ENCODE measurements at places on chromosomes 2 and 18.

- no peak for DNase-seq
Measured at GRCh38 chr2:138730497-138731030, 49.6 kb downstream of the NXPH2 start.

GRCh38 chr2:88865801-88866371 lies 174.4 kb downstream of the RPIA start:
- DNase-seq, result no peak

DNA sequence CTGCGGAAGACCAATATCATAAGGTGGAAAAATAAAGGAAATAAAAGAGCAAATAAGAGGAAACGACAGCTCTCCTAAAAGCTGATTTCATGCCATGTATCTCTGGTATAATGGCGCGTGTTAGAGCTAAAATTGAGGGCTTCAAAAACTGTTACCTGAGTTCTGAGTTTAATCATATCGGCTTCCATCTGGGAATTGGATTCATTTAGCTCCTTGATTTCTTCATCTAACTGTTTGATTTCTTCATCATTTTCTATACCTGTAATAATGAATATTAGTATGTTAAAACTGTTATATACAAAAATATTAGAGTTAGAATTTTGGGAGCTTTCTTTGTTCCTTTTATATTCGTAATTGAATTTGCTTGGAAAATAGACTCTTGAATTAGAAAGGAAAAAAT lies 57.2 kb upstream of the PXDN start:
- DNase-seq, result no peak

DNA sequence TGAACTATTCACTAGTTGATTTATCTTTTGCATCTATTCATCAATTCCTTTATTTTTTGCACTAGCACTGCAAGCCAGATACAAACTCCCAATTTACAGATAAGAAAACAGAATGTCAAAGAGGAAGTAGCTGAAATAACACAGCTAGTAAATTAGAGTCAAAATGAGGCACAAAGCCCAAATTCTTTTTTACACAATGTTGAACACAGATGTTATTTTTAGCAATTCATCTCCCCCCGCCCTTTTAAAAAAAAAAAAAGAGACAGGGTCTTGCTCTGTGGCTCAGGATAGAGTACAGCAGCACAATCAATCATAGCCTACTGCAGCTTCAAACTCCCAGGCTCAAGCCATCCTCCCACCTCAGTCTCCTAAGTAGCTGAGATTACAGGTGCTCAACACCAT lies 127.8 kb downstream of the CCBE1 start:
- DNase-seq, result no peak

DNA sequence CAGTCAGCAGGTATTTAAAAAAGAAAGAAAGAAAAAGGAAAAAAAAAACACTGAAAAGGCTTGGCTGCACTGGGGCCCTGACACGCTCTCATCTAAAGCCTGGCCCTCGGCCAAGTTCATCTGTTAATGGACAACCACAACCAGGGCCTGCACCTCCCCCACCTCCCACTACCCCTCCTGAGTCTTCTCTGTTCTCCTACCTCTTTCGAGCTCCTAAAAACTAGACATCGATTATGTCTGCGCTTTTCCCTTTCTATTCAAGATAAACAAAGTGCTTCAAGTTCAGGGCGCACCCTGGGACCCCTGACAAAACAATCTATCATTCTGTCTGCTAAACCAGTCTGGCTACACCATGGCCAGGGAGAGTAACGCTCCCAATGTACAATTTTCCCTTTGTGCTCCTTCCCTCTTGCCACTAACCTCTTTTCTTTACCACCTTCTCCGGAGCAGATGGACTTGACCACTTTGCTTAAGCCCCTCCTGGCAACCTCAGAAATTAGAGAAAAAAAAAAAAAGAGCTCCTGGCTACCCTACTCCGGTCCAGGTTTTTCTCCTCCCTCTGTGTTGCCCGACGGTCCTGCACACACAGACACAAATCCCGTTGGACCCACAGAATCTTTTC lies 22.7 kb downstream of the BCL11A start:
- no peak for DNase-seq

- no peak for DNase-seq
Measured at GRCh38 chr2:218345491-218346236, 11.0 kb upstream of the CATIP start.

GRCh38 chr2:8465560-8465959 lies 216.3 kb upstream of the ID2 start:
- DNase-seq, result no peak

DNA sequence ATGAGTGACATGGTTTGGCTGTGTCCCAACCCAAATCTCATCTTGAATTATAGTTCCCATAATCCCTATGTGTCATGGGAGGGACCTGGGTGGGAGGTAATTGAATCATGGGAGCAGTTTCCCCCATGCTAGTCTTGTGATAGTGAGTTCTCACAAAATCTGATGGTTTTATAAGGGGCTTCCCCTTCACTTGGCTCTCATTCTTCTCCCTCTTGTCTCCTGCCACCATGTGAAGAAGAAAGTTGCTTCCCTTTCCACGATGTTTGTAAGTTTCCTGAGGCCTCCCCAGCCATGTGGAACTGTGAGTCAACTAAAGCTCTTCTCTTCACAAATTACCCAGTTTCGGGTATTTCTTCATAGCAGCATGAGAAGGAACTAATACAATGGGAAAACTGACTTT lies 14.0 kb downstream of the DNAH7 start:
- no peak for DNase-seq

- DNase-seq, result no peak
Measured at GRCh38 chr18:29979881-29980280, 1062.7 kb downstream of the DSC3 start.

DNA sequence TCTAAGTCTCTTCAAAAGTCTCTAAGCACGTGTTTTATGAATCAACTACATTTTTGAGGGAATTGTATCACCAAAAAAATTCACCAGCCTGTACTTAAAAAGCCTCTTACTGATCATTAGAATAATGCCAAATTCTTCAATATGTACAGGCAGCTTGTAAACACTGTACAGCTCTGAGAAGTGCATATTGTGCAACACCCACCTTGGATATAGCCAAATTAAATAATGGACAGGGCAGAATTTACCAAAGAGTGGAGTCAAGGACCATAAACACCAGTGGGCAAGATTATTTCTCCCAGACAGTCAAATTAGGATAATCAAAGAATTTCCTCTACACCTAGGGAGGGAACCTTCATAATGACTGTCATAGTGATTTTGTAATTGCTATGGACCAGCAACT lies 338.2 kb downstream of the NR4A2 start:
- no peak for DNase-seq

GRCh38 chr2:98212092-98213000 lies 125.4 kb downstream of the VWA3B start:
- no peak for DNase-seq

DNA sequence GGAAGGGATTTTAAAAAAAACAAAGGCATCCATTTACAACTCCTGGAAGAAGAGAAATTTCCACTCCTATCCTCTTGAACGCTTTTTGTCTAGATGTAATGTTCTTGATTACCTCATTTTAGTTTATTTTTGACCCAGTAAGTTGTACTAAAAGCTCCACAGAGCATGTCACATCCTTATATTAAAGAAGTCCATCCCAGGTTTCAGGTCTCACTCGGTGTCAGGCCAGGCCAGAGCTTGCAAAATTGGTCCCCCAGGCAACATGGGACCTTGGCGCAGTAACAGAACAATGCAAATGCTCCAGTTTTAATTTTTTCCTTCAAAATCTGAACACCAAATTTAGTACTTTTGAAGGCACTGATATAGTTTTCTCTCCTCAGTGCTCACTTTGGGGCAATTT lies 218.4 kb upstream of the REV1 start:
- DNase-seq, result no peak

DNA sequence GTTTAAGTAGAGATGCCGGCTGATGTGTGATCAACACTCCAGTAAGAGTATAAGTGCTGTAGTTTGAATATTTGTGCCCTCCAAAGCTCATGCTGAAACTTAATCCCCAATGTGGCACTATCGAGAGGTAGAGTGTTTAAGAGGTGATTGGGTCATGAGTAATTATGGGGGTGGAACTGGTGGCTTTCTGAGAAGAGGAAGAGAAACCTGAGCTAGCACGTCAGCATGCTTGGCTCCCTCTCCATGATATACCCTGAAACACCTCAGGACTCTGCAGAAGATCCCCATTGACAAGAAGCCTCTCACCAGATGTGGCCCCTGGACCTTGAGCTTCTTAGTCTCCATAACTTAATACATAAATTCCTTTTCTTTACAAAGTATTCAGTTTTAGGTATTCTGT lies 584.8 kb downstream of the TSN start:
- no peak for DNase-seq

- no peak for DNase-seq
Measured at GRCh38 chr2:88845772-88846661, 154.5 kb downstream of the RPIA start.

DNA sequence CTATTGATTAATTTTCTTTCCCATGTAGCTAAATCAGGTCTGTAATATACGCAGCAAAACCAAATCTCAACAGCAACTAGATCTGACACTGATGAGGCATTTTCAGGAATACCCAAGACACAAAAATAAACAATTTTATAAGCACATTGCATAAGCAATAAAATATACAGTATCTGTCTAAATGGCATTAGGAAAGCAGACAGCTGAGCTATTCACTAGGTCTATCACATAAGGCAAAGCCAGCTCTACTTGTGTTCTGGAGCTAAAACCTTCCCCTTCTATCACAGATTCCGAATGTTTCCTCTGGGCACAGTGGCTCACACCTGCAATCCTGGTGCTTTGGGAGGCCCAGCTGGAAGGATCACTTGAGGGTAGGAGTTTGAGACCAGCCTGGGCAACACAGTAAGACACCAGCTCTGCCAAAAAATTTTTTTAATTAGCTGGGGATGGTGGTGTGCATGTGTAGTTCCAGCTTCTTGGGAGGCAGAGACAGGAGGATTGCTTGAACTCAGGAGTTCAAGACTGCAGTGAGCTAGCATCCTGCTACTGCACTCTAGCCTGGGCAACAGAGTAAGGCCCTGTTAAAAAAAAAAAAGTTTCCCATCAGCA lies 21.1 kb downstream of the PTPN2 start:
- no peak for DNase-seq

GRCh38 chr18:3400567-3401296 lies 49.2 kb upstream of the TGIF1 start:
- no peak for DNase-seq

- DNase-seq, result peak; percentile 20
Measured at GRCh38 chr2:70828914-70829824, 6.4 kb downstream of the CD207 start.

DNA sequence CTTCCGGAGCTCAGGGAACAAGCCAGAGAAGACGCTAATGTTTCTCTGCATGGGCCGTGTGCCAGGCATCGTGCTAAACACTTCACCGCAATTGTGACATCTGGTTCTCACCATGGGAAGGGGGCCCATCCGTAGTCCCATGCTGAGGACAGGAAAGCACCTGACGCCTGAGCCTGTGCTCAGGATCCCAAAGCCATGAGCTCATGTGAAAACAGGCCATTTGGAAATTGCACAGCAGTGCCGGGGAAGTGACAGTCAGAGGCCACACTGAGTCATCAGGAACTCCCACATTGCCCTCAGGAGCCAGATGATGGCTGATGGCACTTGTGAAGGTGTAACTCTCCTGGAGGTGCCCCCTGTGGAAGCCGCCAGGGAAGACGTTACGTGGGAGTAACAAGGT lies 141.0 kb downstream of the INHBB start:
- DNase-seq, result no peak

DNA sequence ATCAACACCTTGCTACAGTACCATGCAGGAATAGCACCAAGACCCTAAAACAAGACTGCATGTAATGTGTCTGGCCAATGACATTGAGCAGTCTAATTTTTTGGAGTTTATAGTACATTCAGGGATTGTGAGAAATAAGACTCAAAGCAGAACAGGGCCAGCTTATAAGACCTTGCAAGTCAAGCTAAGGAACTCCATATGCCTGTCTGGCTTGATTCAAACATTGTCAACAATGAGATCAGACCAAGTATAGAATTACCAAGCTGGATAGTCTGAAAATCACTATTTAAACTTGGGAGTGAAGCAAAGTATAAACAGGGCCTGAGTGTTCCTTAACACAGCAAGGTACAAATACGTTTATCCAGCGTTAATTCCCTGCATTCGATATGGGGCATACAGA lies 370.9 kb downstream of the CNTNAP5 start:
- no peak for DNase-seq
